Jurkat, Clone E6-1 (cell line): ENCODE measurements at places on chromosomes 13 and 19.

DNA sequence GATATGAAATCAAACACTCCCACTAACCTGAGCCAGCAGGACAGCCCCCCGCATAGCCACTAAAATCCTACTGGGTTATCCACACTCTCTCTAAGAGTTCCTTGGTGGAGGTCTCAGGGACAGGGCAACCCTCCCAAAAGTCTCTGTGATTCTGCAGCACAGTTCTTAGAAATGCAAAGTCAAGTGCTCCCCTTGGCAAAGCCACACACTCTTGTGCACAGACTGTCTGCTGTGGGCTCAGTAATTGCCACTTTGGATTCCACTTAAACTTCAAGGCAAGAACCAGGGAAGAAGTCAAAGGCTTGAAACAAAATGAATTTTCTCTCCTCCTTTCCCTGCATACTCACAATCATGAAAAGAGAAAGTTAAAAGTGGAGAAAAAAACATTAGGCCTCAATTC lies 61.5 kb downstream of the DOCK9 start:
- no peak for DNase-seq

GRCh38 chr13:33322965-33323668 lies 37.6 kb upstream of the STARD13 start:
- DNase-seq: no peak

DNA sequence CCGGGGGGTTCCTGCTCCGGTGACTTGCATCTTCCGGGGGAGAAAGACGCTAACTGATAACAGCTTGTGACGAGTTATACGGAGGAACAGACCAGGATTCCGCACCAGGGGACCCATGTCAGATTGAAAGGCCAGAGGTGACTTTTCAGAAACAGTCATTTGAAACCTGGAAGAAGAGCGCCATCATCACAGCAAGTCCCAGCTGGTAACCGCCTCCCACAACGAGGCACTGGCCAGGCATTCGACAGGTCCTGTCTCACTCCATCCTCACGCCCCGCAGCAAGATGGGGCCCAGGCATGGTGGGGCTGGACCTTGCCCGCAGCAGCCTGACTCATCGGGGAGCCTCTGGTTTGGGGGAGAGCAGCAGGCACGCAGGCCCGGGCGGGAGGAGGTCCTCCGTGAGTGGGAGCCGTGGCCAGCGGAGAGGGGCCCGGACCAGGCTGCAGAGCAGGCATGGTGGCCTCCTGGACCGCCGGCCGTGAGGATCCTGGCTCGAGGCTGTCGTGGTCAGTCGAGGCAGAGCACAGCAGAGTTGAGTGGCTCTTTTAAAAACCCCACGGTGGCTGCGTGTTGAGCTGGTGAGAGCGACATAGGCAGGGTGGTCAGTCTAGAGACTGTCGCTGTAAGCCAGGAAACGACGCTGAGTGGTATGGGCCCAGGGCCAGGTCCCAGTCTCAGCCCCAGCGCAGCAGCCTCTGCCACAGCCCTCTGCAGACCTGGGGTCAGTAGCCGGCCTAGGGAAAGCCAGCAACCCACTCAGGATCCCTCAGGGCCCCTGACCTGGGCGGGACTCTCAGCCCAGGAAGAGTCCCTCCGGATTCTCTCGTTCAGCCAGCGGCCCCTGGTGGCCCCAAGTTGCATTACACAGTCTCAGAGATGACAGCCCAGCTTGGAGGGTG lies 94.9 kb upstream of the MCF2L start:
- DNase-seq: peak; percentile 39

- DNase-seq: peak; percentile 98
Measured at GRCh38 chr19:49987159-49987698, 26.3 kb upstream of the SIGLEC11 start.

GRCh38 chr13:46025157-46025556 lies 27.4 kb downstream of the ZC3H13 start:
- no peak for DNase-seq

DNA sequence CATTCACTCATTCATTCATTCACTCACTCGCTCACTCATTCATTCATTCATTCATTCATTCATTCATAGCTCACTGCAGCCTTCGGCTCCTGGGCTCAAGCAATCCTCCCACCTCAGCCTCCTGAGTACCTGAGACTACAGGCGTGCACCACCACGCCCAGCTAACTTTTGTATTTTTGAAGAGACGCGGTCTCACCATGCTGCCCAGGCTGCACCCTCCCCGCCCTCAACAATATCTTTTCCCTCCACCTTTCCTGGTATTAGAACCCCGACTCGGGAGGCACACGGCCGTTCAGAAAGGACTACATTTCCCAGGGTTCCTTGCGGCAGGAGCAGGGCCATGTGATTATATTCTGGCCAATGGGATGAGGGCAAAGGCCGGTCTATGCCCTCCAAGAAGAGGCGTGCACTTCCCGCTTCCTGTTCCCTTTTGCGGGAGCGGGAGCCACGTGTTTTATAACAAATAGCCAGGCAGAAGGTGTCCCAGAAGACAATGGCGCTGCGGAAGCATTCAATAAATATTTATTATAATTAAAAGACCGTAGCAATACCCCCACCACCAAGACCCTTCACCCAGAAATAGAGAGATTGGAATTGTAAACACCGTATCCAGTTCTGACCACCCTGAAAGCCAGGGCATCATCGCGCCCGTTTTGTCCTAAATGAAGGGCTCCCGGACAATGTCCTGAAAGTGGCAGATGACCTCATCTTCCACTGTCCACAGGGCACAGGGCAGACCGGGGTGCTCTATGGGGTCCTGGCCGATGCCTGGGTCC lies 15.9 kb downstream of the TICAM1 start:
- peak; percentile 91 for DNase-seq

DNA sequence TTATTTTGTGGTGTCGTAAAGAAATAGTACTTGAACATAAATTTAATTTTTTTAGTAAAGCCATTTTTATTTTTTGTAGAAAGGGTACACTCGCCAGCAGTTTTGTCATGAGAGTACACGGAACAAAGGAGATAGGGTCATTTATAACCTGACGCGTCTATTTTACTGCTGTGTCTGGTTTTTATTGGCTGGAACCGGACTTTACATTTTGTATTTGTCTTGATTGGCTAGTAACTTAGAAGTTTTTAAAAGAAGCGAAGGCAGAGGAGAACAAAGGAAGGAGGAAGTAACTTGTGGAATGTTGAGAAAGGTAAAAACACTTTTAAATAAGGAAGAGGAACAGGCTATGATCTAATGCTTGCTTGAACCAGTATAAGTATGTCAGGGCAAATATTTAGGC lies 43.5 kb downstream of the TRPM4 start:
- no peak for DNase-seq

DNA sequence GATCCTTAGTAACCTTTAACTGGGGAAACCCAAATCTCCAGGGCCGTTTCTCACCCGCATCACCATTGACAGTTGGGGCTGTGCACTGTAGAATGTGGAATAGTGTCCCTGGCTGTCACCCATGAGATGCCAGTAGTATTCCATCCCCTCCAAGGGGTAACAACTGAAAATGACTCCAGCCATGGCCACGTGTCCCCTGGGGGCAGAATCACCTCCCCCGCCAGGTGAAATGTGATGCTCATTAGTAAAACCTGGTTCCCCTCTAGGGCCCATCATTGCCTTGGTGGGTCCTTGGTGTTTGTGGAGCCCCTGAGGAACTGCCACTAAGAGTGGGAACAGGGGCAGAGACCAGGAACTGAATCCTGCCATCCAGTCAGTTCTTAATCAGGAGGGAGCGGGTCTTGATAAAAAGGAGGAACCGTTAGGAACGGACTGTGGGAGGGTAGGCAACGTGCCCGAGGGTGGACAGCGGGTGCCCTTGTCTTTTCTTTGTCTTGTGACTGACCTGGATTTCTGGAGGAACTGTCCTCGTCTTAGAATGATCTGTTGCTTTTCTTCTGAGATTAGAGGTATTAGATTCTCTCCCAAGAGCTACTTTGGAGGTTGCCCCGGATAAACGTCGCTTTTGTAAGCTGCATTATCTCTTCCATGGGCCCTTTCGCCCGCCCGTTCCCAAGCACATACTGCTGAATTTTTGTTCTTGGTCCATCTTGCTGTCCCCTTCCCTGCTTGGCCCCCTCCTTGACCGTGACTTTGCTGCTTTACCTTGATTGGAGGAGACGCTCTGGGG lies 3.5 kb downstream of the MYO9B start:
- no peak for DNase-seq

DNA sequence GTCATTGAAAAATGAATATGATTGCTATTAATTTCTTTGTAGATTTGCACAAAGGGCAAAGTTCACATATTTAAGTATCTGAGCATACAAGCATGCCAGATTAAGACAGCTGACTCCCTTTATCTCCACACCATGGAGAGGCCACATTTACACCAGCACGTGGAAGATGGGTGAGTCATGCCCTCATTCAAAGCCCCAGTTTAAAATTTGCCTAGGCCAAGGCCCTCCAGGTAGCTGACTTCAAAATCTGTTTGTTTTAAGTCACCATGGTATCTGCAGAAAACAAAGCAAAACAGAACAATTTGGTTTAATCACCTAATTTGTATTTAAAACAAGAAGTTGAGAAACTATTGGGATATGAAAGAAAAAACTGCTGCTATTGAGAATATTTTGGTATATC lies 109.2 kb downstream of the ESD start:
- no peak for DNase-seq

DNA sequence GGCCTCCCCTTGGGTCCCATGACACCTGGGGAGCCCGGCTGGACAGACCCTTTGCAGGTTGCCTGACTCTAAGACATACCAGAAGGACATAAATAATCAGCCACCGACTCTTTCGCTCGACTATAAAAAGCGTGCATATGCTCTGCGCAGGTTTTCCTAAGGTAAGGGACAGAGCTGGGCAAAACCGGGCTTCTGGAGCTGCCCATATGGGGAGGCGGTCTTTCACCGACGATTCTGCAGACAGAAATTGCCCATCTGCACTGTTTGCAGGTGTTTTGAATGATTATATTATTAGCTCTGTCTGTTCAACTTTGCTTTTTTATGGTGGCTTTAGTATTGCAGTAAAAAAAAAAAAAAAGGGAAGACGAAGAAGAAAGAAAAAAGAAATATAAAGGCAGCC lies 347.2 kb downstream of the TSHZ3 start:
- no peak for DNase-seq

DNA sequence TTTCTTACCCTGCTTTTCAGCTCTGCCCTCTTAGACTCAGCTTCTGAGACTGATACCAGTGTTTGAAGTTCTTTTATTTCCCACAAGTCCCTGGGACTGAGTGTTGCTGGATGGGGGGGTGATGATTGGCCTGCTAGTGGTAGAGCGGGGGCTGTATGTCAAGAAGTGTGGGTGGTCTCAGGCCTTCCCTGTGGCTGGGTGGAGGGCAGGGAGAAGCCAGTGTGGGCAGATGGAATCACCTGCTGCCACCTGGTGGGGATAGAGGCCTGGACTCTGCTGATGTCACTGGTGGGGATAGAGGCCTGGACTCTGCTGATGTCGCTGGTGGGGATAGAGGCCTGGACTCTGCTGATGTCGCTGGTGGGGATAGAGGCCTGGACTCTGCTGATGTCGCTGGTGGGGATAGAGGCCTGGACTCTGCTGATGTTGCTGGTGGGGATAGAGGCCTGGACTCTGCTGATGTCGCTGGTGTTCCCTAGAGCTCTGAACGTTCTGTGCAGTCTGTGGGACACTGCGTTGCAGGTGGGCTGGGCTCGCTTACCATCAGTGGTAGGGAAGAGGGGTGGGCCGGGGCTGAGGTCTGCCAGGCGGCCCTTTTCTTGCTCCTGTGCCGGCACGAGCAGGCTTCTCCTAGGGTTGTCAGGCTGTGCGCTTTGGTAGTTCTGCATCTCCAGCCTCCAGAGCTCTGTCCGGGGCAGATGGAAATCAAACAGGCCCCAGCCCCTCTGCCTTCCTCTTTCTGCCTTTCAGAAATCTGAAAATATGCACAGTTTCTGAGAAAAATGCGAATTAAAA lies 101.3 kb downstream of the ARHGEF7 start:
- no peak for DNase-seq

DNA sequence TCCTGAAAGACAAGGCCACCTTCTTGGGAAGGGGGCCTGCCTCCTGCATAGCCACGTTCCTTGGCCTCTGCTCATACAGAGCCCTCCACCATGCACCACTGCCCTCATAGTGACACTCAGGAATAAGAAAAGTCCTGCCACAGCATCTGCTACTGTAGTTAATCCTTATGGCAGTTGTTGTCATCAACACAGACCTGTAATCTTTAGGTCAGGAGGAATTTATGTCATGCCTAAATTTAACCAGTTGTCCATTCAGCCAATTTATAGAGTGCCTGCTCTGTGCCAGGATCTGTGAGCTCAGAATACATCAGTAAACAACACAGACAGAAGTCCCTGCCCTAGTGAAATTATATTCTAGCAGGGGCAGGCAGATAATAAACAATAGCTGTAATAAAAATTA lies 44.4 kb downstream of the FAM124A start:
- DNase-seq: no peak

DNA sequence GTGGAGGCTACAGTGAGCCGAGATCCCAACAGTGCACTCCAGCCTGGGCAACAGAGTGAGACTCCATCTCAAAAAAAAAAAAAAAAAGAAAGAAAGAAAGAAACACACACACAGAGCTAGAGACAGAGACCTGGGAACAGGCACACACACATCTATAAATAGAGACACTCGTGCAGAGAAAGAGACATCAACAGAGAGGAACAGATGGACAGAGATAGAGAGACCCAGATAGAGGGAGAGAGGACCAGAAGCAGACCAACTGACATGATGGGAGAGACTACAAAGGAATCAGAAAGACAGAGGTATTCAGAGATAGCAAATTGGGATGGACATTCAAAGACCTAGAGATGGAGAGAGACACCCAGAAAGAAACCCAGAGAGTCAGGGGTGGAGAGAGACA lies 2.1 kb upstream of the CA11 start:
- no peak for DNase-seq

GRCh38 chr19:3618144-3618810 lies 8.3 kb downstream of the CACTIN start:
- no peak for DNase-seq

- DNase-seq: no peak
Measured at GRCh38 chr13:55214841-55215345, 1925.8 kb upstream of the PRR20A start.

- DNase-seq: peak; percentile 100
Measured at GRCh38 chr19:55339105-55339888, at the start of gene KMT5C. KMT5C (plus strand) TSS chr19:55339876; CDS start chr19:55341937, 2,061 bp downstream.

GRCh38 chr19:9871626-9872338 lies 36.7 kb downstream of the PIN1 start:
- DNase-seq: no peak

- DNase-seq: no peak
Measured at GRCh38 chr19:10499550-10500246, 3.5 kb downstream of the KEAP1 start.

GRCh38 chr13:87128036-87128435 lies 543.1 kb upstream of the SLITRK5 start:
- DNase-seq: no peak

DNA sequence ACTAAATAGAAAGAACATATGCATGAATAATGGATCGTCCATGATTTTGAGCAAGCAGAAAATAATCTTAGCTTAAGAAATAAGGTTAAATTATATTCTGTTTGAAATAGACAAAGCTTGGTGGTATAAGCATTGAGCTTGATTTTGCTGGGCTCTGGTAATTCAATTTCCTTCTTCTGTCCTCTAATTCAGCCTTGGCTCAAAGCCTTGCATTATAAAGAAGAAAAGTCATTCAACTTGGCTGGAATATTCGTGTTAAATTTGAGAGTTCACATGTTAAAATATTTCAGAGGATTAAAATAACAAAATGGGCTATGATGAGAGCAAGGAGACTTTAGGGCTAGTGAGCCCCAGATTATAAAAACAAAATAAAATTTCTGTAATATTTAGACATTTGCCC lies 415.4 kb upstream of the PCDH20 start:
- DNase-seq: no peak
